ENCODE measurements at places on chromosomes 6 and 20.

DNA sequence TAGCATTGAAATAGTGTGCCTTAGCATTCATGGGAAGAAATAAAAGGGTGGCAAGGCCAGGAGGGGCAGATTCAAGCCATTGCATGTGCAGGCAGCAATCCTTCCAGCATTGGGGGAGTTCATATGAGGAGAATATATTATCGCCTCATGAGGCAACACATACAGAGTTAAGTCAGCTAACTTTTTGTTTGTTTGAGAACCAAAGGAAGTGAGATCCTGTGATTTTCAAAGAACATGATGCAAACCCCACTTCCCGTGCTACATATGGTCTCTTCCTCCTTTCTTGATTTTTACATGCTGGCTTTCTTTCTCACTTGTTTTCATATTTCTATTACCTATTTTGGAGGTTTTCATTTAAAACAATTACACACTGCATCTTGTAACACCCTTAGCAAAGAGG is 579.7 kb upstream of the ARID1B start:
- DNase-seq = no peak

DNA sequence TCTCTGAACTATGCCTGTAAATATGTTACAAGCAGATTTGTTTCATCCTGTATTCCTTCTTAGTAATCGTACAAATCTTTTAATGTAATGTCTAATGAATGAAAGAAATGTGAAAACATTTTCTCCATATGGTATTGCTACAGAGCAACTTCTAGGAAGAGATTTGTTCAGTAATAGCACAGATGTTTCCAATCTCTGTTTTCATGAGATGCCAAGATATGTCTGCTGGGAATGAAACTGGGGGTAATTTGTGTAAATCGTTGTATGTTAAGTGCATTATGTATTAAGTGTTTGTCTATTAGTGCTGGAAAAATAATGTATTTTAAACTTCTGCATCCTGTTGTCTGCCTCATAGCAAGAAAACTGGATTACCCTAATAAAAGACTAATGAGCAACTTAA is 722.2 kb upstream of the EYS start:
- no peak for DNase-seq

GRCh38 chr6:107408714-107409113 is 50.6 kb downstream of the PDSS2 start:
- no peak for DNase-seq

- no peak for DNase-seq
These were observed 36.6 kb downstream of the MOCS1 start for GRCh38 chr6:39897698-39898097.

DNA sequence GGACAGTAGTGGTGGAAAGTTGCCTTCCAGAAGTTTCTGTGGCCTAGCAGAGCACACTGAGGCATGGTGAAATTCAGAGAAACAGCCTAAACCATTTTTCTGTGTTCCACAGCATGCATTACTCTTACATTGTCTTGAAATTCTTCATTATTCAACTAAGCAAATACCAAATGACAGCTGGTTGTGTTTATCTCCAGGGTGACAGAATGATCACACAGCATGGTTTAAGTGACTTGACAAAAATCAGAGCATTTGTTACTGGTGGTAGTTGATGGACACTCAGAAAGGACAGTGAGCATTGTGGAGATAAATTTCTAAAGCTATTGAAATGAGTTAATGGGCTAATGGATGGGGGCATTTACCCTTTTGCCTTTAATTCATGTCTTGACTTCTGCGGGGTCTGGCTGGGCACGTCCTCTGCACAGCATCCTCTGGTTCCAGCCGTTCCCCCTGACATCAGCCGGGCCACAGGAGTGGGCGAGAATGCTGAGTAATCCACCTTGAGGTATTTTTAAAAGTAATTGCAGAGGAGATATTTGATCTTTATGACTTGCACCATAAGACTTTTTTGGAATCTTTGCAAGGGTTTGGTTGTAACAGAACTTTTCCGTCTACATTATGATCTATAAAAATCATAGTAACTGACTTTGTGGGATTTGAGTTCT is 78.9 kb upstream of the SCP2D1 start:
- no peak for DNase-seq

DNA sequence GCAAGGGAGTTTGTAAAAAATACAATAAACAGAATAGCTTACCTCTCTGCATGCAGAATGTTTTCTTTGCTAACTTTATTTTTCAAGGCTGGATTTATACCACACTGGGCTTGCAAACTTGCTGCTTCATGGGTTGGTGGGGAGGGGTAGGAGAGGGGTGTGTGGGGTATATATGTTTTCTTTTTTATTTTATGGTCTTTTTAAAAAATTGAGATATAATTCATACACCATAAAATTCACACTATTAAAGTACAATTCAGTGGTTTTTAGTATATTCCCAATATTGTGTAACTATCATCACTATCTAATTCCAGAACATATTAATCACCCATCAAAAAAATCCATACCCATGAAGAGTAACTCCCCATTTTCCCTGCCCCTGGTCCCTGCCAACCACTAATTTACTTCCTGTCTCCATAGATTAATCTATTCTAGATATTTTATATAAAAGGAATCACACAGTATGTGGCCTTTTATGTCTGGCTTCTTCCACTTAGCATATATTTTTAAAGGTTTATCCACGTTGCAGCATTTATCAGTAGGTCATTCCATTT is 14.3 kb upstream of the TRPC4AP start:
- DNase-seq = no peak

DNA sequence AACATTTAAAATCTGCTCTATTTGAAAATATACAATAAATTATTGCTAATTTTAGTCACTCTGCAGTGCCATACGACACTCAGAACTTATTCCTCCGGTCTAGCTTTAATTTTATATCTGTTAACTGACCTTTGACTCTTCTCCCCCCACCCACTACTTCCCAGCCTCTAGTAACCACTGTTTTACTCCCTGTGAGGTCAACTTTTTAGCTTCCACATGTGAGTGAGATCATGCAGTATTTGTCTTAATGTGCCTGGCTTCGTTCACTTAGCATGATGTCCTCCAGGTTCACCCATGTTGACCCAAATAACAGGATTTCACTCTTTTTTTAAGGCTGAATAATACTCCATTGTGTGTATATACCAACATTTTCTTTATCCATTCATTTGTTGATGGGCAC is 80.8 kb downstream of the RPP40 start:
- no peak for DNase-seq

DNA sequence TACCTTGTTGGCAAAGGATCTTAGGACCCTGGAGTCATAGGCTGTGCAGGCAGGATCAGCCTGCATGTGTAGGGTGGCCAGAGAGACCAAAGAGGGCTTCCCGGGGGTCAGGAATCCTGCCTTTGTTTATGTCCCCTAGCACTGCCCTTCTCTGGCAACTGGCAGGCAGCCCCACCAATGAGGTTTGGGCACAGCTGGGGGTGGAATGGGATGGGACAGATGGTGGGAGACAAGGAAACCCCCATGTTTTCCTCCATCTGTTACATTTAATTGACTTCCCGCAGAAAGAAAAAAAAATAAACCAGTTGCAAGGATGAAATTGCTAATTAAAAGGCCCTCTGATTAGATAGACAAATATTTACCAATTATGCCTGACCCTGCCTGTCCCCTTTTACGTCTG is 27.6 kb downstream of the CD40 start:
- no peak for DNase-seq

DNA sequence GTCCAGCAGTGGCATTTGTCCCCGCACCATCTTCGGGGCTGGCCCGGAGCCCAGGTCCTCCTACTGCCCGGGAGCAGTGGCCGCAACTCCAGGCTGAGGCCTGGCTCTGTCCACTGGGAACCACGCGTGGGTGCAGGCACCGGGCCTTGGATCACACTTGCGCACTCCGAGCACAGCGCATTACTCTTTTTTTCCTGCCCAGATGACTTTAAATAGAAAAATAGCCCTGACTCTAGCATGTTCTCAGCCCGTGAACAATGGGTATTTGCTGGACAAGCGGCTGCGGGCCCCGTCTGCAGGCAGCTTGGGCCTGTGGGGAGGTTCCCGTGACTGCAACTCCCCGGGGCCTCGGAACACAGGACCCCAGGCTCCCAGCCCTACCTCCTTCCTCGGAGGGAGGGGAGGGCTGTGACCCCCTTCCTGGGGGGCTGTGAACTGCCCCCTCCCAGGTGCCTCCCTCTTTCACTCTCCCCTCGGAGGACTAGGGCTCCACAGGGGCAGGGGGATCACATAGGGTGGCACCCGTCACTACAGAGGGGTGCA is 162.2 kb downstream of the TBXT start:
- no peak for DNase-seq

DNA sequence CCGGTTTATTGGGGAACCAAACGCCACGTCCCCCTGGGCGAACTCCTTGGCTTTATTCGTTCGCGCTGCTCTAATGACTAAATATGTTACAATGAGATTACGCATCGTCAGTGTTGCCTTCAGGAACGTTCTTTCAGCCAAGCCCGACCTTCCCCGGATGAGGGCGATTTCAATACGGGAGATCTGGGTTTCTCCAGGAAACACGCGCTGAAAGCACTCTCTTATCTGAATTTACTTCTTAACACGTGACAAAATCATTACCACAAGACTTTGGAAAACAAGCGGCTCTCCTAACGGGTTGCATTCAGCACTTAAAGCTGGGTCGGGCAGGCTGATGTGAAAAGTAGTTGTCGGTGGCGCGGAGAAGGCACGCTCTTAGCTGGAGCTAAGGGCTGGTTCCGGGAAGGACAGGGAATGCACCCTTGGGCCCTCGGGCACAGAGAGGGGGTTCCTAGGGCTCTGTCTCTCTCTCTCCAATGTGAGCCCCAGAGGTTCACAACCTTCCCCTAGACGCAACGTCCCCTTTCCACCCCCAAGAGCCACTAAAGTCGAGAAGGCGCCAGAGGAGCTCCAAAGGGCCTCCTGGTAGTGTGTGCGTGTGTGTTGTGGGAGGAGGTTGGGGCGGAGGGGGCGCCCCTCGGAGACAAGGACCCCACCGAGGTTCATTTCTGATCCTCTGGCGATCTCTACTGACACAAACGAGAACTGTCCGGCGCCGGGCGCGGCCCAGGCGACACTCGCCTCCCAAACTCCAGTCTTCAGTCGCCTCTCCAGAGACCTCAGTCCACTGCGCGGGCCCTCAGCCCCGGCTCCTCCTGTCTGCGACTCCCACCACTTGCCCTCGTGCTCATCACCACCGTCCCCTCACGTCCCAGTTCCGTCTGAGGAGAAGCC is 7.1 kb upstream of the NKX2-2 start:
- no peak for DNase-seq

DNA sequence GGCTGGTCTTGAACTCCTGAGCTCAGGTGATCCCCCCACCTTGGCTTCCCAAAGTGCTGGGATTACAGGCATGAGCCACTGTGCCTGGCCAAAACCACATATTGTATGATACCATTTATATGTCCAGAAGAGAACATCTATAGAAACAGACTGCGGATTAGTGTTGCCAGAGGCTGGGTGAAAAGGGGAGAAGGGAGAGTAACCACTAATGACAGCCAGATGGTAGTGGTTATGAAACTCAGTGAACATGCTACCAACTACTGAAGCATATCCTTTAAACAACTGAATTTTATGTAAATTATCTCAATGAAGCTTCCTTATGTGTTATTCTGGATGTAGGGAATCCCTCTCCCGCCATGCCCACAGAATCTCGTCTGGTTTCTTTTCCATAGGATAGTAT is 15.7 kb downstream of the SLC23A2 start:
- DNase-seq = no peak

DNA sequence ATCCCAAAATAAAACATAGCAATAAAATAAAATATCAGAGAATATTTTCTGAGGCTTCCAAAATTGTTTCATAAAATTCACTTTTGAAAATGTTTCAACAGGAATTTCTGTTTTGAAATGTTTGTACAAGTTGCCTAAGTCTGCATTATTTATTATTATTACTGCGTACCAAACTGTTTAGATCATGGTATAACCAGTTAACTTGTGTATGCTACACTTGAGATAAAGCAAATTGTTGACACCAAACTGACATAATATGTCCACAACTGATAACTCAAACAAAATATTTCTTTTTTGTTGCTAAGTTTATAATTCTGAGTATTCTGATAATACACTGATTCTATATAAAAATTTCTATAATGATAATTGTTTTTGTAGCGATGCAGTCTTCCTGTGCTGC is 531.8 kb upstream of the EYS start:
- no peak for DNase-seq

DNA sequence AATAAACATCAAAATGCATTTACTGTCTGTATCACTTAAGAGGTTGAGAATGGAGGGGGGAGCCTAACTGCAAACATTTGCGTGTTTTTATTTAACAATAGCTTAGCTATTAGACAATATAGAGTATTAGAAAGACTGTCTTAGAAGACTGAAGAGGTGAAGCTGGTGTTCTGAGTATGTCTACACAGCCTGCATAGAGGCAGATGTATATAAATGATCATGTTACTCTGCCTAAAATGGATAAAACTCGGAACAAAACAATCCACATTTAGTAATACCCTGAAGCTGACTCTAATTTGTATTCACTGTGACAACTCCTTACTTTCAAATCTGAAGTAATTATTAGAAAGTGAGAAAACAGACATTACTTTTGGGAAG is 181.9 kb downstream of the GMPR start:
- DNase-seq = no peak

GRCh38 chr6:15922510-15923250 is 206.2 kb upstream of the MYLIP start:
- no peak for DNase-seq

GRCh38 chr6:40252531-40253258 is 318.4 kb upstream of the MOCS1 start:
- DNase-seq = no peak
